AML-193 (cell line): ENCODE measurements at places on chromosomes 1 and 21.

DNA sequence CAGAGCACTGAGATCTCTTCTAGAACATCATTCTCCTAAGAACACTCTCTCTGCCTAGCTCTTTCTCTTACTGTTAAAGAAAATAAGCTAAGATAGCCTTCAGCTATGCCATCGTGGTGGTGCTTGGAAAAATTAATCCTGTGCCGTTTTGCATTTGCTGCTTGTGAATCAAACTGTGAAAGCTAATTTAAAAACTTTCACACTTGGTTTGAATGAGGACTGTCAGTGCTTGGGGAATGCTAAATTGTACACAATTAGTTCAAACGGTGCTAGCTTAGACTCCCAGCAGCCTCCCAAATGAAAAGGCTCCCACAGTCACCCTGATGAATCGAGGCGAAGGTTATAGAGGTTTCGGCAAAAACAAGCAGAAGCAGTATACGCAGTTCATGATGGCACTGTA, 79.6 kb downstream of the DAB1 start:
- no peak for DNase-seq

DNA sequence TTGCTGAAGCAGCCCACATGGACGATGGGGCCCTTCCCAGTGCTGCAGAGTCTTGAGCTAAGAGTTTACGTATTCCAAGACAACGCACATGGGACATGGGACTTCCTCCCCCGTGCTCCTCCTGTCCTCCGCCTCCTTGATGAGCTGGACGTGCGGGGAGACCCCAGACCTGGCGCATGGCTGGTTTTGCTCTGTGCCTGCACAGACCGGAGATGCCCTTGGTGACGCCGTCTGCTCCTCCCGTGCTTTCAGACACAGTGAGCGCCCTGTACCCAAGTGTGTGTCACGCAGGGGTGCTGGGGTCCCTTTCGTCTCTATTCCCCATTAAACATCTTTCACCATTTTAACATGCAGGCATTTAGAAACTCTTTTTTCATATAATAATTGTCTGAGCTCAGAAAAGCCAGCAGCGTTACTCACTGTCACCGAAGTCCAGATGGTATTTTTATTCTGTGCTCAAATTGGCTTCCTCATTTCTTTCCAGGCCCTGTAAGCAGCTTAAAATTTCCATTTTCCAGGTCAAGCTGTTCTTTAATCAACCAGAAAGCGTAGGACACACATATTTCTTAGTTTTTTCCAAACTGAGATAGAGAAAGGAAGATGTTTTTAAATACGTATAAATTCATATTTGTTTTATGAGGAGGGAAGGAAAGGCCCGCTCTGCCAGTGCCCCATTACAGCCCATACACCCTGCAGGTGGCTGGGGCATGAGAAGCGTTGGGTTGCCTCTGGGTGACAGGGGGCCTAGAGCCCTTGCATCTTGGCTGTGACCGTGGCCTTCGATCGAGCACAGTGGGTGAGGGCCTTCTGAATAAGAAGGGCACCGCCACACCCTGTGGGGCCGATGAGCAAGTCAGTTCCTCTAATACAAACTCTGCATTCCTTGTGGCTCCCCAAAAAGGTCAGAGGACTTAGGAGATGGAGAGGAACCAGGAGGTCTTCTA, 17.9 kb upstream of the ZBTB21 start:
- no peak for DNase-seq

DNA sequence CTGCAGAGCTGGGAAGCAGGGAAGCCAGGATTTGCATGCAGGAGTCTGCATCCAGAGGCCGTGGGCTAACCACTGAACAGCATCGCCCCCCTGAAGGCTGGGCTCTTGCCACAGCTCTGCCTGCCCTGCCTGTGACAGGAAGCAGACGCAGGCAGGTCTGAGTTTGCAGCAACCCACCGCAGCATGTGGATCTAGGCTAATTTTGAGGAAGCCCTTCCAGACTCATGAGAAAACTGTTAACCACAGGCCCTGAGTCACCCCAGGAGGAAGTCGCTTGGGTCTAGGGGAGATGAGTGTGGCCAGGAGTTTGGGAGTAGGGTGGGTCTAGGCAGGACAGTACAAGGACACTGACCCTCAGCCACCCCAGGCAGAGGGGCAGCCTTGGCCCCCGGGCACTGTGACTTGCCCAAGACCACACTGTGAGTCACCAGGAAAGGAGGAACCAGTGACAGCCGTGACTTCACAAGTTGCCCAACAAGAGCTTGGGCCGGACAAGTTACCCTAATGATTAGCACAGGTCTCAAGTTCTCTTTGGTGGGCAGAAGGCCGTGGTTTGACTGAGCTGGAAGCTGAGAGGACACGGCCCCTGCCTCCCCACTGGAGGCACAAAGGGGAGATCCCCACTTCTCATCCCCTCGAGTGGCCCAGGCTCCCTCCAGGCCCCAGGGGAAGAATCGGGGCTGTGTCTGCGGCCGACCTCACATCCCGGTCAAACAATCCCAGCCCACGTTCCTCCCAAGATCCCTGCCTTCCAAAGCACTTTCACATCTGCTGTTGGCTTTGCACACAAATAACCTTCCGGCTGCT, 826 bp downstream of the LAPTM5 start:
- DNase-seq, result peak; percentile 99

DNA sequence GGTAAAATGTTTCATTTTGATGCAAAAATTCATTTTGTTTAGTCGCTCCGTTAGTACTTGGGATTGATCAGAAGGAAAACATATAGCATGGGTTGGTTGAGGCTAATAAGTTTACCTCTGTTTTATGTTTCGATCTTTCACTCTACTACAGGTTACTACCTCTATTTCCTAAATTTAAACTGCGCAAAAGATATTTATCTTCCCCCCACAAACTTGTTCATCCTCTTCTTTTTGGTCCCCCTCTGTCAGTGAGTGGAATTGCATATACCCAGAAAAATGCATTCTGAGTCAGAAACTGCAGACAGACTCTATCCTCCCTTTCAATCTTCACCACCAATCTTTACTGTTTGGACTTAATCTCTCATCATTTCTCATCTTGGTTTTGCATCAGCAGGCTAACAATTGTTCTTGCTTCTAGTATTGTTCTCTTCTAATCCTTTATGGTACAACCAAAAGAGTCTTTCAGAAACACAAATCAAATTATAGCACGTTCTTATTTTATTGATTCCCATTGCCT, 316.0 kb upstream of the ADGRL4 start:
- no peak for DNase-seq

DNA sequence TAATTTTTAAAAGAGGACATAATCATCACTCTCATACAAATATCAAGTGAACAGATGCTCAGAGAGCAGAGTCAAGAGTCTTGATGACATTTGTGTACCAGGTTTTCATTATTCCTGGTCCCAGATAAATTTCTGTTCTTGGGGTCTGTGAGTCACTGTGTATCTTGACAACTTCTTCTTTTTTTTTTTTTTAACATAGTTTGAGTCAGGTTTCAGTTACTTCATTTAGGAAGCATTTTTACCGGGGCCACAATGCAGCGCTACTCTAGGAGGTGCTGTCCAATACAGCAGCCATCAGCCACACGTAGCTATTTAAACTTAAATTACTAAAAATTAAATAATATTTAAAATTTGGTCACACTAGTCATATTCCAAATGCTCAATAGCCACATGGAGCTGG, 188.1 kb upstream of the SAMSN1 start:
- peak; percentile 46 for DNase-seq

DNA sequence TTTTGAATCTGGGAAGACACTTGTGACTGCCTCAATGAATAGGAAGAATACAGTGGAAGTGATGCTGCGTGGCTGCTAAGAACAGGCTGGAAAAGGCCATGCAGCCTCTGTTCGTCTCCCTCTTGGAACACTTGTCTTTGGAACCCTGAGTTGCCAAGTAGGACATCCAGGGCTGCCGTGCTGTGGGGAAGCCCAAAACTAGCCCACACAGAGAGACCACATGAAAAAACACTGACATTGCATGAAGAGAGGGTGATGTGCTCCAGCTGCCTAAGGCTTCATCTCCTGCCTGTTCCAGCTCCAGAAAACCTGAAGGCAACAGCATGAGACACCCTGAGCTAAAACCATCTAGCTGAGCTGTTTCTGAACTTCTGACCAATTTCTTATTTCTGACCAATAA, 61.1 kb upstream of the GNG4 start:
- DNase-seq, result no peak

DNA sequence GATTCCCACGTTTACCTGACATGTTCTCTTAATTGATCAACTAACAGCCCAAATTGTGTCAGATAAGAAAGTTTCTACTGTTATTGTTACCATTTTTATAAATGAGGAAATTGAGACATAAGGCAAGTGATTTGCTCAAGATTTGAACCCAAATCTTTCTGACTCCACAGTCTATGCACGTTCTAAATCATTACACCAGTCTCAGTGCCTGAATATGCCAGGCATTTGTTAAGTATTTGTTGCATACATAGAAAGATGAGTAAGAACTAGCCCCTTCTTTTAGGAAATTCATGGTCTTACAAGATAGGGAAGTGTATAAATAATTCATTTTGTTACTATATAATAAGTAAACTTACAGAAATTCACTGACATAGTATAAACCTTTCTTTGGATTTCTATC, 7.1 kb upstream of the CD101 start:
- no peak for DNase-seq

- no peak for DNase-seq
Measured at GRCh38 chr1:180787628-180788307, 124.9 kb upstream of the KIAA1614 start.

GRCh38 chr1:45792744-45793143, 10.7 kb upstream of the MAST2 start:
- no peak for DNase-seq

DNA sequence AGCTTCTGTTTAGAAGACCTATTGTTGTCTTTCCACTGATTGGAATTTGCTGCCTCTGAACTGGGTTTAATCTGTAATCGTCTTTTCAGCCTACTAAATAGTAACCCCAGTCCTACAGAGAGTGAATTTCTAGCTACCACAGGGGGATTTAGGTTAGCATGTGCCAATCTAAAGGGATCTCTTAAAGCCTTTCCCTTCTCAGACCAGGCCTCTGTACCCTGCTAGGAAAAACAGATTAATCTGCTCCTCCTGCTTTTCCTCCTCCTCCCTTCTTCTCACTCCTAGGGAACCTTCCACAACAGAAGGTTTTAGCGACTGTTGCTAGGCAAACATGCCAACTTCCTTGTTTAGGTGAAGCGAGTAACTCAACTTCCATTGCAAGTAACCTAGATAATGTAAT, 1.3 kb upstream of the RC3H1 start:
- peak; percentile 78 for DNase-seq

GRCh38 chr1:197092491-197093023, 25.5 kb upstream of the F13B start:
- DNase-seq, result no peak

DNA sequence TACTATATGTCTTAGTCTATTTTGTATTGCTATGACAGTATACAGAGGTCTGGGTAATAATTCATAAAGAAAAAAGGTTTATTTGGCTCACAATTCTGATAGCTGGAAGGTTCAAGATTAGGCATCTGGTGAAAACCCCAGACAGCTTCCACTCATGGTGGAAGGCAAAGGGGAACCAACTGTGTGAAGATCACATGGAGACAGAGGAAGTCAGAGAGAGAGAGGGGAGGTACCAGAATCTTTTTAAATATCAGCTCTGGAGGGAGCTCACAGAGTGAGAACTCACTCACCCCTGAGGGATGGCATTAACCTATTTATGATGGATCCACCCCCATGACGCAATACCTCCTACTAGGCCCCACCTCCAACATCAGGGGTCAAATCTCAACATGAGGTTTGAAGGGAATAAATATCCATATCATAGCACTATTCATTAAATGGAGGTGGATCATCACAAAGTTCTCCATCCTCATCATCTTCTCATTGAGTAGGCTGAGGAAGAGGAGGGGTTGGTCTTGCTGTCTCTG, 290.5 kb downstream of the DSCAM start:
- DNase-seq, result no peak

DNA sequence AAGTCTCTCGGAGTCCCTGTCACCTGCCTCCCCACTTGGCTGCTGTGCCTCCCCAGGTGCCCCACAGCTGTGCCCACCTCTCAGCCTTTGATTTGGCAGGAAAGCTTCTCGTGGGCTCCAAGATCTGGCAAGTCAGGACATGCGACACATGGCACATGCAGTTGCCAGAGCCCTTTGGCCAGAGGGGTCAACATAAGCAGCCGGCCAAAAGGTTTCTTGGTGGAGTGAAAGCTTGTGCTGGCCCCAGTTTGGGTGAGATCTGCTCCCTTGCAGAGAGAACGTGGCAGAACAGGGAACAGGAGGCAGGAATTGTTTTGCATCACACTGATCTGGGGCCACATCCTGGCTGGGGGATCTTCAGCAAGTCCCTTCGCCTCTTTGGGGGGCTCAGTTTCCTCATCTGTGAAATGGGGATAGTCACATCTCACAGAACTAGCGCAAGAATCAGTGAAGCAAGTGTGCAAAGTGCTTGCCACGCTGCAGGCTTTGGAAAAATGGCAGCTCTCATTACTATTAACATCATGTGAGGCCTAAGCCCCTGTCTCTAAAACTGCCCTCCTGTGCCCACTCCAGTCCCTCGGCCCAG, 232.6 kb downstream of the TRABD2B start:
- no peak for DNase-seq

GRCh38 chr21:44548381-44548780, 2.9 kb downstream of the KRTAP10-2 start:
- DNase-seq, result no peak

- no peak for DNase-seq
Measured at GRCh38 chr1:83024251-83024767, 974.6 kb downstream of the TTLL7 start.

- DNase-seq, result no peak
Measured at GRCh38 chr1:74222701-74223100, 12.5 kb upstream of the TNNI3K start.

DNA sequence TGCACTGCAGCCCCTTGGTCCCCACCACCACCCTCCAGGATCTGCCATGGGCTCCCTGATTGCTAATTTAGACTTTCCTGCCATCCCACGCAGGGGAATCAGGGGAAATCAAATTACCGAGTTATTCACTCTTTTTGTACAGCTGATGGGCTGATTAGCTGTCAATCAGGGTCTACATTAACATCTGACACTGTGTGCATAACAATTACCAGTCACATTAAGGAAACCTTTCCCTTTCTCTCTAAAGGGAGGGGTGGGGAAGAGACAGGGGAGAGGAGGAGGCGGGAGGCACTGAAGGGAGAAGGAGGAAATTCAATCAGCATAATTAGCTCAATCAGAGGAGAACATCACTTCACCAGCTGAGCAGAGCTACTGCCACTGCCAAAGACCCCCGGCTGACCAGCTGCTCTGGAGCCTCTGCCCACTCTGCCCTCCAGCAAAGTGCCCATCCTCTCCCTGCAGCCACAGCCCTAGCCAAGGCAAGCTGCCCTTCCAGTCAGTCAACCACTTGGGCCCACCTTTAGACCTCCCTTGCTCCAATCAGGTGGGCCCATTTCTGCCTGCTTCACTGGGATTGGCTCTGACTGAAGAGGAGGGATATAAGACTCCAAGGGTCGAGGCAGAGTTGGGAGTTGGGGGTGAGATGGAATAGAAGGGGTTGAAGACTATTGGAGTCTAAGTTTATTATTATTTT, 199.3 kb upstream of the ZC3H12A start:
- no peak for DNase-seq
